ENCODE measurements at places on chromosomes 6 and 20.

DNA sequence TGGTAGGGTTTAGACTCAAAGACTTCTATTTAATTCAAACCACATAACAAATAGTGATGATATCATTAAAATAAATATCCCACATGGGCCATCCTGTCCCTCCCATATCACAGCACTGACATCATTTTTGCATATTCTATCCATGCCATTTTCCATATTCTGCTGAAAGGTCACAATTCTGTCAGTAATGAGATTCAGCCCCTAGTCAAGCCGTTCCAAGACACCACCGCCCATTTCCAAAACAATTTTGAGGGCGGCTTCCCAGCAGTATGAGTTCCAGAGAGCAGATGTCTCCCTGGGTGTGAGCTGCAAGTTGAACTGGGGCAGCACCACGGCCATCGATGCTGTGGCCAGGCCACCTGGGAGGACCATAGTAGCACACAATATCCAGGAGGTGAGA lies 65.1 kb upstream of the PLEKHG1 start:
- DNase-seq: no peak

- DNase-seq: no peak
Measured at GRCh38 chr6:18262702-18263417, 1.5 kb downstream of the DEK start.

DNA sequence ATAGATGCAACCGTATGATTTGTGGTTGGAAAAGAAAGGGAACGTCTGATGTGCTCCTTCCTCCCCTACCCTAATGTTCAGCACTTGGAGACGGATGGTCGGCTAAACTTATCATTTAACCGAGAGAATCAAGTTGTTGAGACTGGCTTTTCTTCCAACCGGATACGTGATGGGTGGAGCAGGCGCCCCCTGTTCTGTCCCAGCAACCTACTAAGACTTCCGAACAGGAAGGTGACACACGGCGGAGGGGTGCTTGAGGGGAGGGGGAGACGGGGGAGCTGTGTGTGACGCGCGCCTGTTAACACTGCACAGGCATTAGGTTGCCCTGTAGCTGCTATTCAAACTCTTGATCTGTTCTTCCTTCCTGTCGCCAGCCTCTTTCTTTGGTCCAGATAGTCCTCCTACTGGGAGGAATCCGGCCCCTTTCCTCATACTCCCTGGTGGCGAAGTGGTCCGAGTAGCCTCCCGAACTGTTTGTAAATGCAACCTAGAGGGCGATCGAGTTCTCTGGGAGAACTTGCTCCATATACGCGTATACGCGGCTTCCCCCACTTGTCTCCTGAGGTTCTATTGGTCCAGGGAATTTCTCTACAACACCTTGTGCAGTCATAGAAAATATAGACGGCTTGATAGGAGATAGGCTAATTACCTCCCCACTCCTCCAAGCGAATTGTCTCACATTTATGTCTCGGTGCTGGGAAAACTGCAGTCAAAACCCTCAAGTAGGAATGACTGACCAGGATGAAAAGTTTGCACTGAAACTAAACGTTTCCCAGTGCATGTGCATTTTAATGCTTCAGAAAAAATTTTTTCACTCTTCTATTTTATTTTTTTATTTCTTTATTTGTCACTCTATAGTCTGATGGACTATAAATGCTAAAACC lies 126.0 kb upstream of the SLC2A12 start:
- DNase-seq: peak; percentile 69

GRCh38 chr6:166411721-166412151 lies 29.0 kb upstream of the MPC1 start:
- no peak for DNase-seq

DNA sequence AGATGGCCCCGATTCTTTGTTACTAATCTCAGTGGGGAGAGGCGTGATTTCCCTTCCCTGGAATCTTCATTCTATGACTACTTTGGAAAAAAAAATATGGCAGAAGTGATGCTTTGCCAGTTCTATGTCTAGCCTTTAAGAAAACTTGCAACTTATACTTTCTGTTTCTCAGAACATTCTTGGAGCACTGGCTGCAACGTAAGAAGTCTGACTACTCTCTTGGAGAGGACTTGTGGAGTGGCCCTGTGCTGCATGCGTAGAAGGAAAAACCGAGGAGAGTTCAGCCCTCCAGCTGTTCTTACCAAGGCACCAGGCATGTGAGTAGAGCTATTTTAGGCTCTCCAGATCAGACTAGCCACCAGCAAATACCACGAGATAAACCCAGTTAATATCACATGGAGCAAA lies 77.6 kb upstream of the STXBP5 start:
- DNase-seq: no peak

DNA sequence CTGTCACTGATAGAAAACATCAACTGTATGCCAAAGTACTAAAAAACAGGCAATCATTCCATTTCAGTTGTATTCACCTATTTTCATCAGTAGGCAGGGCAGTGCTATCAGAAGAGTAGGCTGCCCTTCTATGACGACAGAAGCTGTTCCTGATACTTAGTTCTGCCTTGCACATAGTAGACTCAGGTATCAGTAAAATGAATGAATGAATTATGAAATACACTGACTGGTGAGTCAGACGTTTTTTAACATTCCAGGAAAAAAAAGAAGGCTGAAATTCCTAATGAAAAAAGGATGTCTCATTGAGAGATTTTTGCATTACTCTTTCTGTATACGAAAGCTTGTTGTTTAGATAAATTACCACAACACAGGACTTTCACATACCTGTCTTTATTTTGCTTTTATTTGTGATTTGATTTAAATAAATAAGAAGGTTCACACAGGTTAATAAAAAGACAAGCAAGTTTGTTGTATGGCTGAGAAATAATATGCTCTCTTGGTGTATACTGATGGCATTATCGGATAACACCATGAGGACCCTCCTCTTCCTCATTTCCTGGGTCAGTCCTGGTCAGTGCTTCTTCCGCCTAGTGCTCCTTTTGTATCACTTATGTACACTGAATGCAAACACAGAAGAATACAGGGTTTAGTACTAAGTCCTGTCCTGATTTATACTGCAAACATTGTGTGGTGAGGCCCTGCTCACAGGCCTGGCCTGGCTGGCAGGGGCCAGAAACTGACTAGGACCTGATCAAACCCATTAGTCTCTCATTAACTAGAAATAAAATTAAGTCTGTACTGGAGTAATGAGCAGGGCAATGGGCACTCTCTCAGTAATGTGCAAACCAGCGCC lies 39.4 kb upstream of the SPDEF start:
- no peak for DNase-seq

DNA sequence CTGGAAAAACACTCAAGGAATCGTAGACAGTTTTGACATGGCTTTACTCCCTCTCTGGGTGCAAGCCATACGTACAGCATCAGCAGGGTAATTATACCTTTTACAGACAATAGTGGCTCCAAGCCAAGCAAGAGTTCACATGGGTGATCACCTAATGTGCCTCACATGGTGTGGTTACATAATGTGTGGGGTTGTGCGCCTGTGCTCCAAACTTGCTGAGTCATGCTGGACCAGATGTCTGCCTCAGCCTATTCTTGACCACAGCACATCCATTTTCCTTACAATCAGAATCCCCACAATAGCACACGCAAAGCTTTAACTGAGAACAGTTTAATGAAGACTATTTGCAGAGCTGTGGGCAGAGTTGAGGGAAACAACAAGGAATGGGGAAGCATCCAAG lies 74.5 kb downstream of the ALDH8A1 start:
- no peak for DNase-seq

- no peak for DNase-seq
Measured at GRCh38 chr20:2814076-2814475, 711 bp upstream of the C20orf141 start.

DNA sequence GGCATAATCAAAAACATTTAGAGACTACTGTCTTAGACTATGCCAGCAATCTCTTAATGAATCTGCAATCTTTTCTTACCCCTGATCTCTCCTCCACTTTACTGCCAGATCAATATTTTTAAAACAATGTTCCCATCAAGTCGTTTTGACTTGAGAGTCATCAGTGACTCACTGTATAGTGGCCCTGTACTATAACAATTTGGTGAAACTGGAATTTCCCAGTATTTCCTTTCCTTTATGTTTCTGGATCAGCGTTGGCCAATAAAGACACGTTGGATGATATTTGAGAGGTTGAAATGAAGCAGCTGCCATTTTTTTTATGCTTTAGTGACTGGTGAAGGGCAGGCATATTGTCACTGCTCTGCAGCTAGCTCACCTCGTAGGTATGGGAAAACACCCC lies 10.1 kb upstream of the SMIM13 start:
- no peak for DNase-seq

DNA sequence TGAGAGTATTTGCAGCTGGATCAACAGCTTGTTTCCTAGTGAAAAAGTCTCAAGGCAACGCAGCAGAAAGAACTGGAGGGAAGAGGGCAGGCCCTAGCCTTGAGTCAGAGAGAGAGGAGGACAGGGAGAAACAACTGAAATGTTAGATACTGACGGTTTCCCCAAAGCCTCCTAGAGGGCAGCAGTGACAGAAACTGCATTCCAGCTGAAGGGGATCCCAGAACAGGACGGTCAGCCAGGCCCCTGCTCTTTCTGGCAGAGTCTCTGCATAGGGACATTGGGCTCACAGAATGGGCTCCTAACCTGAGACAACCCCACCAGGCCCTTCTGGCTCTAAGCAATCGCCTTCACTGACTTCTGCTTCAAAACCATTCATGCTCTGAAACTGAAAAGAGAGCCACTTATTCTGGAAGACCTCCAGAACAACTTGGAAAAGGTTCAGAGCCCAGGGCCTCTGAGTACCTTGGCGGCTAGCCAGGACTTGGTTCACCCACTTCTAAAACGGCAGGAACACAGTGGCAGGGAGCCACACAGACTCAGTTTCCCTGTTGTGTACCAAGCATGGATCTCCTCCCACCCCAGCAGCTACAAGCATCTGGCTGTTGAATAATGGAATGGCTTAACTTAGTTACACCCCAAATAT lies 72.9 kb downstream of the PSMB1 start:
- no peak for DNase-seq

- peak; percentile 32 for DNase-seq
Measured at GRCh38 chr6:132788658-132789395, 9.6 kb downstream of the SLC18B1 start.

DNA sequence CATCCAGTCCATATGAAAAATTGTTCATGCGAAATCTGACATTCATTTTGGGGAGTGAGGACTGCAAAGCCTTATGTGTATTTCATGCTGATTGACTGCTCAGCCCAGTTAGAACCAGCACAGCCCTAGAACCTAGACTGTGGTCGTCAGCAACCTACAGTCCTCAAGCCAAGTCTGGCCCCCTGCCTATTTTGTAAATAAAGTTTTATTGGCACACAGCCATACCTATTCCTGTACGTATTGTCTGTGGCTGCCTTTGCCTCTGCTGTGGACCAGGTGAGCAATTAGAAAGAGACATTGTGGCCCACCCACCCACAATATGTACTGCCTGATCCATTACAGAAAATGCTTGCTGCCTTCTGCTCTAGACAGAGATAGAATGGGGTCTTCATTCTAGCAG lies 391.0 kb downstream of the TAF4 start:
- DNase-seq: no peak

DNA sequence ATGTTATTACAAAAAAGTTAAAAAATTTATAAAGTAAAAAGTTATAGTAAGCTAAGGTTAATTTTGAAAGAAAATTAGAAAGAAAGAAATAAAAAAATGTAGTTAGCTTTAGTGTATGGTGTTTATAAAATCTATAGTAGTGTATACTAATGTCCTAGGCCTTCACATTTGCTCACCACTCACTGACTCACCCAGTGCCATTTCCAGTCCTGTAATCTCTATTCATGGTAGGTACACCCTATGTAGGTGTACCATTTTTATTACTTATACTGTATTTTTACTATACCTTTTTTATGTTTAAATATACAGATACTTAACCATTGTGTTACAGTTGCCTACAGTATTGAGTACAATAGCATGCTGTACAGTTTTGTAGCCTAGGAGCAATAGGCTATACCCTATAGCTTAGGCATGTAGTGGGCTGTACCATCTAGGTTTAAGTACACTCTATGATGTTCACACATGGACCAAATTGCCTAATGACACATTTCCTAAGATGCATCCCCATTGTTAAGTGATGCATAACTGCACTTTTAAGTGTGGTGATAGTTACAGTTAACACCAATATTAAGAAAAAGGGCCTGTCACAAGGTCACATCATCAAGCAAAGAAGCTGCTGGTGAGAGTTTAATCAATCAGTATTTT lies 8.0 kb downstream of the CD2AP start:
- no peak for DNase-seq

DNA sequence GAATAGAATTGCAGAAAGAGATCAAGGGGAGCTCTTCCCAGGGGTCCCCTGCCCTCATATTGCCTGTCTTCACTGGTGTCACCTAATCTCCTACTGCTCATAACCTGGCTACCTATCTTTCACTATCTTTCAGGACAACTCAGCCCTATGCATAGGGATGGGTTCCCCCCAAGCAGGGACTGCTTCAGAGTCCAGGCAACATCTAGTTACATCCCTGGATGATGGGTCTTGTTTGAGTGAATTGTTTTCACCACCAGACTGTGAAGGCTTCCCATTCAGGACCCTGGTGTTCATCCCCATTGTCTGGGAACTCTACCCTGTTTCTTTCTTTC lies 850 bp upstream of the HECA start:
- no peak for DNase-seq

GRCh38 chr6:56913285-56914074 lies 41.4 kb upstream of the BEND6 start:
- DNase-seq: no peak

Data from anterior cingulate cortex (tissue), 58 donors.